ENCODE measurements at places on chromosomes 7 and 10.

- no peak for DNase-seq
Observed at GRCh38 chr10:76403912-76404311, 972.5 kb downstream of the LRMDA start.

GRCh38 chr7:132876576-132876975 lies 205.3 kb downstream of the CHCHD3 start:
- no peak for DNase-seq

DNA sequence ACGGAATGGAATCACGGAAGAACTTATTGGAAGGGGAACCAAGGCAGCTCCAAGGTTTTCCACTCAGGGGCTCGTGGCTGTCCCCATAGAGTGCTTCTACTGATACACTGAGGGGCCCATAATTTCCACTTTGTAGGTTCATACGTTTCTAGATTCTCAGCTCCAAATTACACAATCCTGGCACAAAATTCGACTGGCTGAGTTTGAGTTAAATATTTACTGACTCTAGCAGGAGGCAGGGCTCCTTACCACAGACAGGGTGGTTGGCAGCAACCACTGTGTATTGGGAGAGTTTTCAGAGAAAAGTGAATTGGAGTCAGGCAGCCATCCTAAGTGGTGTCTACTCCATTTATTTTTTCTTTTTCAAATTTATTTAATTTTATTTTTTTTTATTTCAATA lies 55.4 kb upstream of the SEC61G start:
- no peak for DNase-seq

GRCh38 chr7:27165089-27165995 lies at the start of gene HOXA9:
TSS of gene HOXA9 (minus strand) at chr7:27165537. CDS start at chr7:27165457, 80 bp downstream.
- no peak for DNase-seq

- no peak for DNase-seq
Observed at GRCh38 chr10:6579904-6580278, at the start of gene PRKCQ. TSS of gene PRKCQ (minus strand) at chr10:6580276. CDS start at chr10:6515135, 65,141 bp downstream.

- no peak for DNase-seq
Observed at GRCh38 chr10:122299423-122300075, 28.5 kb downstream of the BTBD16 start.

DNA sequence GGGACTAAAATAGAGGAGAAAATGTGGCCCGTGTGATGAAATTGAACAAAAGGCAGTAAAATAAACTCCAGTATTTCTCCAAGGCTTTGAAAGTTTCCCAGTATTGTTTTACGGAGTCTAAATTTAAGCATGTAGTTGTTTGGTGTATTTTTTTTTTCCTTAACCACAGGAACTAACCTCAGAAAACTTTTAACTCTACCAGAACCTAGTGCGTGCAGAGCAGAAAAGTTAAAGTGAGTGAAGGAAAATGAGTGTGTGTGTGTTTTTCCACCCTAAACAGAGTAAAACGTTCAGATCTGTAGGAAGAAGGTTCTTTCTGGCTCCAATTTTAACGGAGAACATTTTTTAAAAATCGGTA lies 812 bp downstream of the PROSER2 start:
- no peak for DNase-seq

- no peak for DNase-seq
Observed at GRCh38 chr10:24901686-24902399, 50.6 kb downstream of the PRTFDC1 start.

GRCh38 chr10:47247148-47248059 lies 52.6 kb upstream of the GDF10 start:
- no peak for DNase-seq

- DNase-seq = no peak
Observed at GRCh38 chr10:90816466-90816865, 41.4 kb downstream of the HTR7 start.

DNA sequence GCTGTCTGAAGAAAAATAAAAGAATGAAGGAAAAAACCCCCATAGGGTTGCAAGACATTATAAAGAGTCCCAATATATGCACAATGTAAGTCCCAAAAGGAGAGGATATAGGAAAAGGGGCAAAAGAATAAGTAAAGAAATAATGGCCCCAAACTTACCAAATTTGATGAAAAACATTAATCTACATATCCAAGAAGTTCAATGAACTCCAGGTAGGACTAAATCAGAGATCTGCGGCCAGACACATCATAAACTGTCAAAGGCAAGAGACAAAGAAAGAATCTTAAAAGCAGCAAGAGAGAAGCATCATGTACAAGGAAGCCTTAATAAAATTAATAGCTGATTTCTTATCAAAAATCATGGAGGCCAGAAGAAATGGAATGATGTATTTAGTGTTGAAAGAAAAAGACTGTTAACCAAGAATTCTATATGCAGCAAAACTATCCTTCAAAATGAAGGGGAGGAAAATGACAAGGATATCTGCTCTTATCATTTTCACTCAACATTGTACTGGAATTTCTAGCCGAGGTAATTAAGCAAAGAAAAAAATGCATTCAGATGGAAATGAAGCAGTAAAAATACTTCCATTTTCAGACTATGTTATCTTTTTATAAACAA lies 95.7 kb upstream of the GLI3 start:
- no peak for DNase-seq

GRCh38 chr7:137283153-137283552 lies 60.4 kb downstream of the PTN start:
- DNase-seq = no peak

DNA sequence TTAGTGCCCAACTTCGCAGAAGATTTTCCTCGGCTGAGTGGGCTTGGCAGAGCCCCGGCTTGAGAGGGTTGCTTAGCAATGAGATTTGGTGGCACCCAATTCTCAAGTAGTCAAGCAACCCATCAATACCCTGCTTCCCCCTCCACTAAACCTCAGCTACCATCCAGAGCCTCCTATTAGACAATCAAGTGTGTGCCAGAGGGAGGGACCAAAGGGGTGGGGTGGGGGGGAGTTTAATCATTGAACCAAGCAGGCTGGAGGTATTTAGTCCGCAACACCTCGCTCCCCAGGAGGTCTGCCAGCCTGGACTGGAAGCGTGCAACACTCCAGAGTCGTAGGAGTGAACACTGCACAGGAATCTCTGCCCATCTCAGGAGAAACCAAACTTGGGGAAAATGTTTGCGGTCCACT lies at the start of gene HKDC1:
HKDC1 (plus strand) TSS at position 292 of the 411 bp plus-strand sequence; CDS start at position 396, 104 bp downstream.
- DNase-seq = no peak

- DNase-seq = no peak
Observed at GRCh38 chr7:135161669-135162068, 8.8 kb downstream of the CYREN start.

- DNase-seq = no peak
Observed at GRCh38 chr7:112421666-112422486, 28.4 kb upstream of the IFRD1 start.

GRCh38 chr10:31299119-31299518 lies 19.9 kb upstream of the ZEB1 start:
- DNase-seq = no peak

- no peak for DNase-seq
Observed at GRCh38 chr10:109912335-109913281, 10.7 kb downstream of the XPNPEP1 start.

All from activated CD4-positive, CD25-positive, alpha-beta regulatory T cell treated with anti-CD3 and anti-CD28 coated beads, Interleukin-2, amount 50 U/mL, for 16 hours (primary cell).